ENCODE measurements at places on chromosomes 16 and 17. TPM values are rescaled to one million over a fixed set of nuclear protein-coding genes. Genes with fewer than 3 reads are reported as not detected.

The SP2 gene
- total RNA-seq: 17.7 TPM

The INCA1 gene
- 2.6 TPM for total RNA-seq

The LDHD gene
- total RNA-seq: 113 TPM

The CCL13 gene
- 98.0 TPM for total RNA-seq

DNA sequence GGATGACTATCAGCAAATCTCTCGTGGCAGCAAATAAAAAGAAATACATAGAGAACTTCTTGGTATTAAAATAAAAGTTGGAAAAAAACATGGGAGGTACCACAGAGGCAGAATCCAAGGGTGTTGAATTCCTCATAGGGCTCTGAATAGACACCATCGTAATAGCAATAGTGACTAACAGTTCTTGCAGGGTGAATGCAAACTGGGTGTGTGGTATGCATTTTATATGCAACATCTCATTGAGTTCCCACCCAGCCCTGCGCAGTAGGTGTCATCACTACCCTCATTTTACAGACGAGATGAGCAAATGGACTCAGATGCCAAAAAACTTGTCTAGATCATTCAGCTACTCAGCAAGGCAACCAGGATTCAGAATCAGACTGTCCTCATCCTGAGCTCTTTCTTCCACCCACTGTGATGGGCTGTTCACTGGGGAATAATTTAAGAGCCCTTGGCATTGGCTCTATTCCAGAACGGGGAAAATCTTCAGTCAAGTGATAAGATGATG lies 354.6 kb upstream of the CDH11 start:
- DNase-seq: no peak

- no peak for DNase-seq
Measured at GRCh38 chr16:87946596-87947347, 4.5 kb upstream of the BANP start.

DNA sequence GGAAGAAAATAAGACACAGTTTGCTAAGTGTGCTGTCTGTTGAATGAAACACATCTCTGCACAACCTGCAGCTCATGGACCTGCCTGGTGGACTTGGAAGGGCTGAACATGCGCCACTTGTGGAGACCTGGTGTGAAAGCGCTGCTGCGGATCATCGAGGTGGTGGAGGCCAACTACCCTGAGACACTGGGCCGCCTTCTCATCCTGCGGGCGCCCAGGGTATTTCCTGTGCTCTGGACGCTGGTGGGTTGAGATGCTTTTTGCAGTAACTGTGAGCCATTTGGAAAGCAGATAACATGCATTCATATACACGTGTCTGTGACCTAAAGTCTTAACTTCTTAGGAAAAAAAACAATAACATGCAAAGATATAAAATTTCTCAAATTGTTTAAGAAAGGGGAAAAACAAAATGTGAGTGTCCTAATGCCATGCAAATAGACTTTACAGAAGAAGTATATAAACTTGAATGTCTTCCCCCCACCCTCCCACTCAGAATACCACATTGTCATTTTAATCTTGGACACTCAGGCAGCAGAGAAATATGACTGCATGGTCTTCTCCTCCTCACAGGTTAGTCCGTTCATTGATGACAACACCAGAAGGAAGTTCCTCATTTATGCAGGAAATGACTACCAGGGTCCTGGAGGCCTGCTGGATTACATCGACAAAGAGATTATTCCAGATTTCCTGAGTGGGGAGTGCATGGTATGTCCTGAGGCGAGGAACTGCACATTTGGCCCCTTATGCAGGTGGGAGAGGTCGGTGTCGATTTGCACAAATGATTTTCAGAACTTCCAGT lies 65.6 kb downstream of the SEC14L1 start:
- no peak for DNase-seq

DNA sequence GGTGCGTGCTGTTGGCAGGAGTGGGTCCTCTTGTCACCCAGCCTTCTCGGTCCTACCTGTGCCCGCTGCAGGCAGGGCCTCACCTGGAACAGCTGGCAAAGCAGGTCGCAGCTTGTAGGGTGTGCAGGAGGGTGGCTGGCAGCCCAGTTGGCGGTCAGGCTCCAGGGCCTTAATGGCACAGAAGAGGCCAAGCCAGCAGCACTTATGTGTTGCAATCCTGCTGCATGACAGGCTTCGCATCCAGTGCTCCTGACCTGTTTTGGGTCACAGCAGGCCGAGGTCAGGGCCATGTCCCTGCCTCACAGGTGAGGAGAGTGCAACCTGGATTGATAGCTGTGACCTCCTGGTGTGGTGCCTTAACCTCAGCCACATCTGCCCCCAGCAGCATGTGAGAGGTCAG lies 31.9 kb downstream of the ZC3H18 start:
- DNase-seq: no peak

- no peak for DNase-seq
Measured at GRCh38 chr16:82672676-82673075, 45.9 kb downstream of the CDH13 start.

DNA sequence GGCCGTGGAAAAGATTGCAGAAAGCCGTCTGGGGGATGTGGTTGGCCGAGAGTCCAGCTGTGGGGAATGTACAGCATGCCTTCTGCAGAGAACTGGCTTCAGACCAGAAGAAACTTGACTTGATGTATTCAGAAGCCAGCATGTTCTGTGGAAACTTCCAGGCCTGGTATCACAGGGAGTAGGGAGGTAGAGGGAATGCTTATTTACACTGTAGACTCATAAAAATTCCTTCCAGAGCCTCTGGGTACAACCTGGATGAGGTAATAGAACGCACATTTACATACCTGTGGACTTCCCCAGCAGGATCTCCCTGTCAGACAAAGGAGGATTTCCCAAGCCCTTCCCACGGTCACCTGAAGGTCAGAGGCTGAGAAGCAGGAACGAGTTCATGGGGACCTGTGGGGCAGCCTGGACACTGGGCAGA lies 11.8 kb upstream of the GAS7 start:
- DNase-seq: no peak

- DNase-seq: no peak
Measured at GRCh38 chr17:10380631-10381408, 8.0 kb upstream of the MYH13 start.

GRCh38 chr16:77786186-77786847 lies 2.0 kb upstream of the VAT1L start:
- no peak for DNase-seq

DNA sequence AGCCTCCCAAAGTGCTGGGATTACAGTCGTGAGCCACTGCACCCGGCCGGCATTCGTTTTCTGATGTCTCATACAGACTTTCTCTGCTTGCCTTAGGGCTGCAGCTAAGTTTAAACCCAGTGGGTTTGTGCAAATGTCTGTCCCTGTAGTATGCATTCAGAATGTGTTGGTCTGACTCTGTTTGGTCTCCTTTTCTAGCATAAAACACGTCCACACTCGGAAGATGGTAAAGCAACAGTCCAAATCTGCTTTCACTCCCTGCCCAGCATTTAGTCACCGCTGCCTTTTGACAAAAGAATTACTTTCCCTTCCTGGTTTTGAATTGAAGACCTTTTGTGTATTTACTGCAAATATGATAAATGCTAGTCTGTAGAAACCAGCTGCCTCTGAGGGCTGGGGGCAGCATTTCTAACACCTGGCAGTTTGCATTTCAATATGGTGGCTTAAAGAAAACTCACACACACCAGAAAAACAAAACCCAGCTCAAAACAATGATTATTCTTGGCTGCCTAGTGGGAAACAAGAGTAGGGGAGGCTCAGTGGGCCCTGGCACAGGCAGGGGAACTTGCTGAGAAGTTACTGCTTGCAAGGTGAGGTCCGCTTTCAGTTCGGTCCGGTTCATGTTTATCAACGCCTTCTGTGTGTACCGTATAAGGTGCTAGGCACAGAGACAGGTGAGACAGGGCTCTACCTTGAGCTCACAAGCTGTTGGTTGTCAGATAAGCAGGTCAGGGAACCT lies 56.9 kb downstream of the MSI2 start:
- no peak for DNase-seq

DNA sequence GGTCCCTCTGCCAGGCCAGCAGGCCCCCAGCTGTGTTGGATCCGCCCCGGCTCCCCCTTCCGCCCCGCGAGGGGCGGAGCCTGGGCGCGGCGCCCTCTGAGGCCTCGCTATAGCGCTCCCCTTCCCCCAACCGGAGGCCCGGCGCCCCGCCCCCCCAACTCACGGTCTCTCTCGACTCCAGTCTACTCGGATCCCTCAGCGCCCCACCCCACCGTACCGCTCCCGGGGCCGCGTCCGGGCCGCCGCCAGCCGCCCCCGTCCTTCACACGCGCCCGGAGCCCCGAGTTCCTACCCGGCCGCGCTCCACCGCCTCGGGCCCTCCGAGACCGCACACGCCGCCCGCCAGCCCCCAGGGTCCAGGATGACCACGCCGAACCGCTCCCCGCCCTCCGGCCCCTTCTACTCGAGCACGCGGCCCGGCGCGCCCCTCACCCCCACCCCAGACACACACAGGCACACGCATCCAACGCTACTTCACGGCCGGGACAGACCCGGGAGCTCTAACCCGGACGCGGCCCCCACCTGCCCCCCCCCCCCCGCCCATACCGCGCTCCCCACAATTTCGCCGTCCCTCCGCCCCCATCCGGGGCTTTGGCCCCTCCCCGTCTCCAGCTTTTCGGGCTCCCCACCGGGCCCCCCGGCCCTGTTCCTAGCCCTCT lies 1.4 kb downstream of the PHF23 start:
- DNase-seq: peak; percentile 87
